ENCODE measurements at places on chromosomes 7 and 10. TPM values are rescaled to one million over a fixed set of nuclear protein-coding genes. Genes with fewer than 3 reads are reported as not detected.

DNA sequence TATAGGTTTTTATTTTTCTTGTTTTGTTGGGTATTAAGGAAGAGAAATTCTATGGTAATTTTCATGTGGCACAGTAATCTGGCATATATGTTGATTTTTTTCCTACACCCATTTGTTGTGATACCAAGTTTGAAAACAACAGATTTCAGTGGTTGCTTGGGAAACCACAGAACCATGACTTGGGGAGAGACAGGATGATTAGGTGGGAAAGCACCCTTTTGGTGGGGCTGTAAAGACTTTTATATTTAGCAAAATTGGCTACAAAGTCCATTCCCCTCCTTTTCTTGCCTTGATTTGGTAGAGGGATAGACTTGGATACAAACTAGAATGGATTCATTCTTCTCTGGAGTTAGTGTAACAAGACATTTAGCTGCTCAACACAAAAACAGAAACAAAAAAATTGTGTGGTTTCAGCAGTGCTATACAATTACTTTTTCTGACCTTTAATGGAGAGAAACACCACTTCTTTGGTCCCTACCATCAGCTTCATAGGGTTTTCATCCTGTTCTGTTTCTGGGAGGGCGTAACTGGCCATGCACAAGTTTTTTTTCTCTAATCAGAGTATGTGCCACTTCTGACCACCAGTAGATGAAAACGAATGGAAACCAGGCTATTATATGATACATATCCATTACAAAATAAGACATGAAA, 52.7 kb downstream of the FIGNL1 start:
- no peak for DNase-seq

GRCh38 chr7:2522780-2523433, 3.3 kb downstream of the LFNG start:
- no peak for DNase-seq

- no peak for DNase-seq
Observed at GRCh38 chr10:101014966-101015581, 15.5 kb downstream of the LZTS2 start.

Gene GJD4
- not detected for total RNA-seq

Gene CHCHD2
- total RNA-seq: 237 TPM

- DNase-seq: no peak
Observed at GRCh38 chr7:21704359-21704758, 161.5 kb downstream of the DNAH11 start.

DNA sequence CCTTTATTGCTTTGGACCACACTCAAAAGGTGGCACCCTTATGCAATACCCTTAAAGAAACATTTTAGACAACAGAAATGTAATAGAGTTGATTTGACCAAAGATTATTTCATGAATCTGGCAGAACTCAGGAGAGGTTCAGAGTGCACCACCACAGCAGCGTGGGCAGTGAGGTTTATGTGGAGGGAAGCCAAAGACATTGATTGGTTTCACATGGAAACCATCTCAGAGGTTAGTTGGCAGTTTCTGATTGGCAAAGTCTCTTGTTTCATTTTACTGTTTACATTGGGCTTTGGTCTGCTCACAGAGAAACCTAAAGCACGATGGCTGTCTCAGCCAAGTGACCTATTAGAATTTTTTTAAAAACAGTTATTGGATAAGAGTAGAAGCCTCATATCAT, 101.3 kb downstream of the SDHAF3 start:
- no peak for DNase-seq

Measured in osteocyte (in vitro differentiated cells).